Nephron progenitor cell (in vitro differentiated cells): ENCODE measurements at places on chromosomes 11 and 22.

DNA sequence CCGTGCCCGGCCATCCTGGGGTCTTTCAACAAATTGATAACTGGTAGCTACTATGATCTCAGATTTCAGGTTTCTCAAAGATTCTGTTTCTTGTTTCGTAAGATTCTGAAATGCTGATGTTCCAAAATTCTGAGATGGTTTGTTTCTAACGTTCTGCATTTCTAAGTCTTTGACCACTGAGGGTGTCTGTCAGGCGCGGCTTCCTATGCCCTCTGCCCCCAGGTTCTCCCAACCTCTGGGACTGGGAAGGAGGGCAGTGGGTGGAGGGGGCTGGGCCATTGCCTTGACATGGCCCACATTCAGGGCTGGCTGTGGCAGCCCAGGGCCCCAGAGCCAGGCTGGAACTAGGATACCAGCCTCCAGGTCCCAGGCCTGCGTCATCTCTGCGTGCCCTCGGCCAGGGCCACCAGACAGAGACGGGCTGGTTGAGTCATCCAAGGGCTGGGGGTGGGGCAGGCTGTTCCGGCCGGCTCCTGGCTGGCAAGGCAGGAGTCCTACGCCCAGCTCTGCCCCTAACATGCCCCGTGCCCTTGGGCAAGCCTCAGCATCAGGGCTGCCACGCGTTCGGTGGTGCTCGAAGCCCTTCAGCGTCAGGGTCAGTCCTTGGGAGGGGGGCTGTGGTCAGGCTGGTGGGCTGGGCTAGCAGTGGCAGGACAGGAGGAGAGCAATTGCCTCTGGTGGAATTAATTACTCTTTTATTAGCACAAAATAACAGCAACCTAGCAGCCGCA lies 5.2 kb downstream of the TMEM134 start:
- H3K27ac ChIP-seq: no peak overlapping the region
- H3K4me1 ChIP-seq: peaks cover 29% of the 10 kb centered on the region
- peaks cover under 1% of the 10 kb centered on the region for H3K27me3 ChIP-seq
- H3K36me3 ChIP-seq: peaks cover 4% of the 10 kb centered on the region
- no peak for DNase-seq
- peak overlapping the region; percentile 79 for H3K4me3 ChIP-seq

DNA sequence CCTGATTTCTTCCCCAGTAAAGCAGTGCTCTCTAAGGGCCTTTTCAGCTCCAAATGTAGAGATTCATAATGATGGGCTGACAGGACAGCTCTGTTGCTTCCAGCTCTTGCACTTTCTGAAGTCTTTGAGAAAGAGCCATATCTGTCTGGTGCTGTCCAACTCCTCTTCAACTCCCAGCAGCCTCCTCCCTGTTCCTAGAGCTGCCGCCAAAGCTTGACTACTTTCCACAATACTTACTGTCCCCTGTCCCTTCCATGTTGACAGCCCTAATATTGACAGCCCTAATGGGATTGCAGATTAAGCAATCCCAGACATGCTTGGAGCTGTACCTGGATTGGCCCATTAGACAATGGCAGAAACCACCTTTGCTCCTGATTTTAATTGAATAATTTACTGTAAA lies 29.6 kb downstream of the INSC start:
- peaks cover 13% of the 10 kb centered on the region for H3K4me1 ChIP-seq
- no peak for DNase-seq
- H3K27me3 ChIP-seq: peaks cover 15% of the 10 kb centered on the region
- H3K36me3 ChIP-seq: no peaks in the 10 kb centered on the region
- no peak overlapping the region for H3K27ac ChIP-seq
- H3K4me3 ChIP-seq: no peak overlapping the region

DNA sequence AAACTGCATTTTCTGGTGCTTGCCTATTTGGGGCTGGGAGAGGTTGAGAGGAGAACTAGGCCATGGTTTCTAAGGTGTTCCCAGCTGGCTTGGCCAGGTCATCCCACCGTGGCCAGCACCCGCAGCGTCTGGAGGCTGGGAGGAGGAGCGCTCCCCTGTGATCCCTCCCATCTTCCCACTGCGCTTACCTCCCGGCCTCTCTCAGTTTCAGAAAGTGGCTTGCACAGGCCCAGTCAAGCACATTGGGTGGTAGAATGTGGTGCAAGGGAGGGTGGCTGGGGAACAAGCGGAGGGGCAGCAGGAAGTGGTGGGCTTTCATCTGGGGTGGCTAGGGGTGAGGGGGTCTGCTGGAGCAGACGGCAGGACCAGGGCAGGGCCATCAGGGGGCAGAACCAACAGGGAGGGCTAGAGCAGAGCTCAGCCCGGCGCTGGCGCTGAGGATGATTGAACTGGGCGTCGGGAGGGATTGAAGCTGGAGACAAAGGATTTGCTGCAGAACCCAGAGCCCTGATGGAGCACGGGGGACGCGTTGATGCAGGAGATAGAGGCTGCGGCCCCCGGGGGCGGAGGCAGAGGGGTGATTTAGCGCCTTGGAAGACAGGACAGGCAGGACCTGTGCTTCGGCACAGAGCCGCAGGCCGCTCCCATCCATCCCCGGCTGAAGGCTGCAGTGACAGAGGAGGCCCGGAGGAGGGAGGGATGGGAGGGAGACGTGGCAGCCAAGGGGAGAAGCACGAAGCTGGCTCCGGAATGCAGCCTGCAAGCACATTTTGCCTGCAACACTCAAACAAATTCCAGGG lies 76.0 kb downstream of the TRIM29 start:
- H3K27me3 ChIP-seq: peaks cover 27% of the 10 kb centered on the region
- H3K4me3 ChIP-seq: peak overlapping the region; percentile 30
- no peak overlapping the region for H3K27ac ChIP-seq
- DNase-seq: peak; percentile 74

DNA sequence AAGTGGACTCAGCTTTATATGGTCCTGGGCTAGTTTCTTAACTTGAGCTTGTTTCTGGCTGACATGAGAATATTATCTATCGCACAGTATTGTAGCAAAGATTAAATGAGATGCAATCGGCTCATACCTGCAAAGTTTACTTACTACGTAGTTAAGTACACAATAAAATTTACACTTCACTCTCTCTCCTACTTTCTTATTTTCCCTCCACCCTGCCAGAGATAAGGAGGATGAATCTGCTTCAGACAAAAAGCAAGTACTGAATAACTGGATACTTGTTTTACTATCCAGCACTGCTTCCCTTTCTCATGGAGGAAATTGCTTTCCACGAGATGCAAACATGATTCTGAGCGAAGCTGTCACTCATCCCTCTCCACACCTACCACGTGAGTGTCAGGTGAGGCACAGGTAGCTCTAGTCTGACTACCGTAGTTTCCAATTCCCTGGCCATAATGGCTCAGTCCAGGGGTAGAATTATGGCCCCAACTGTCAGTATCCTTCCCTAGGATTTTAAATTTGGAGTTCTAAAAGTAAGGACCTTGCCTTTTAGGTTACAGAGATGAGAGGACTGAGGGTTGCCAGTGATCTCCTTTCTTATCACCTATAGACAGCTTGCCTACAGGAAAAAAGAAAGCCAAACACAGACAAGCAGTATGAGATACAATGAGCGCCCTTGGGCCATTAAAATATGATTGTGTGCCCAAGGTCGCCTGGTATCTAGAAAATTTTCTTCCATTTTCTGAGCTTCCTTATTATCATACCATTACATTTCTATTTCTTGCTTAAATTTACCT lies 39.8 kb downstream of the GAB2 start:
- no peak for DNase-seq
- H3K27me3 ChIP-seq: no peaks in the 10 kb centered on the region
- H3K27ac ChIP-seq: no peak overlapping the region
- H3K4me3 ChIP-seq: no peak overlapping the region

- no peak overlapping the region for H3K27ac ChIP-seq
- H3K4me3 ChIP-seq: peak overlapping the region; percentile 40
- H3K27me3 ChIP-seq: peaks cover 15% of the 10 kb centered on the region
- H3K4me1 ChIP-seq: peaks cover 39% of the 10 kb centered on the region
- DNase-seq: no peak
Measured at GRCh38 chr11:10730151-10730550, 20.9 kb upstream of the CTR9 start.

GRCh38 chr11:86941077-86941870 lies 13.9 kb downstream of the FZD4 start:
- DNase-seq: no peak
- H3K27ac ChIP-seq: peak overlapping the region; percentile 99
- peaks cover 3% of the 10 kb centered on the region for H3K27me3 ChIP-seq
- H3K4me3 ChIP-seq: peak overlapping the region; percentile 71
- H3K4me1 ChIP-seq: peaks cover 84% of the 10 kb centered on the region

DNA sequence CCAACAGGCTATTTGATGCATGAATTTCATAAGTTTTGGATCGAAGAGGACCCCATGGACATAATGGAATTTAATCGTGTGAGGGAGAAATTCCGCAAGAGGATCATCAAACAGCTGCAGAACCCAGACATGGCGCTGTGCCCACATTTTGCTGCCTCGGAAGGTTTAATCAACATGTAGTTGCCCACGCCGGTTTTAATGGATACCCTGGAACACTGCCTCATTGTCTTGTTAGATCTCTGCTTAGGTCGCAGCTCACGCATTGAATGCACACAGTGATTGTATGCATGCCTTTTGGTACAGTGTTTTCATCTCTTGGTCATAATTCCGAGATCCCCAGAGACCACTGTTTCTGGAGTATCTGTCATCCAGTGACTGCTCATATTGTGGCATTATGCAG lies 46.8 kb downstream of the SLN start:
- H3K27ac ChIP-seq: no peak overlapping the region
- H3K4me1 ChIP-seq: no peaks in the 10 kb centered on the region
- H3K4me3 ChIP-seq: no peak overlapping the region
- no peaks in the 10 kb centered on the region for H3K36me3 ChIP-seq

- peaks cover 22% of the 10 kb centered on the region for H3K4me1 ChIP-seq
- DNase-seq: no peak
- no peak overlapping the region for H3K27ac ChIP-seq
- H3K36me3 ChIP-seq: no peaks in the 10 kb centered on the region
Measured at GRCh38 chr11:63609536-63609935, 4.7 kb downstream of the PLAAT3 start.

DNA sequence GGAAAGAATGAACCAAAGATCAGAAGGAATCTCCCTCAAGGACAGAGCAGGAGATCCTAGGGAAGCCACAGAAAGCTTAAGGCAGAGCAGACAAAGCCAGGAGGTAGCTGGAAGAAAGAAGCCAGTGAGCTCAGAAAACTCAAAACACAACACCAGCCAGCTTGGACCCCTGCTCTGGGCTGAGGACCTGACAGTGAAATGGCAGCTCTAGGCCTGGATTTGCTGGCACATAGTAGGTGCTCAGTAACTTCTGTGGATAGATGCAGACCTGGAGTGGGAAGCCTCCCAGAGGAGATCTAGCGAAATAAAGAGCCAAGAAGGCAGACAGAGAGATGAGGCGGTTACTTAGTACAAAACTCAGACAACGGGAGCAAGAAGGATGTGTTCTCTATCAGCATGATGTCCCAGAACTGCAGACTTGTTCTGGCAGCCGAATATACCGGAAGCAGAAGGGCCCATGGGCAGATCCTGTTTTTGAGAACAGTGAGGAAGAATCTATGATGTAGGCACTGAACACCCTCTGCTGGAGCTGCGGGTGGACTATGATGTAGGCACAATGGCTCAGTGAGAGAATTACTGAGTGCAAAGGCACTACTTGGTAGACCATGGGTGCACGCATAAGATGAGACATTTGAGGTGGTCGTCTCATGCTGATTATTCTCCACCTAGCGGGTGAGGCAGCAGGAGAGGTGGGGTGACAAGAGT lies 4.8 kb downstream of the ROBO4 start:
- H3K4me3 ChIP-seq: no peak overlapping the region
- no peaks in the 10 kb centered on the region for H3K36me3 ChIP-seq
- H3K27me3 ChIP-seq: peaks cover 23% of the 10 kb centered on the region
- no peak for DNase-seq

GRCh38 chr11:69310934-69311766 lies 17.2 kb downstream of the MYEOV start:
- no peaks in the 10 kb centered on the region for H3K36me3 ChIP-seq
- peaks cover 5% of the 10 kb centered on the region for H3K4me1 ChIP-seq
- no peak overlapping the region for H3K4me3 ChIP-seq
